RWPE1 (cell line): ENCODE measurements at places on chromosomes 1 and 21.

GRCh38 chr1:161921990-161922389 is 101.7 kb downstream of the OLFML2B start:
- peak; percentile 7 for DNase-seq

DNA sequence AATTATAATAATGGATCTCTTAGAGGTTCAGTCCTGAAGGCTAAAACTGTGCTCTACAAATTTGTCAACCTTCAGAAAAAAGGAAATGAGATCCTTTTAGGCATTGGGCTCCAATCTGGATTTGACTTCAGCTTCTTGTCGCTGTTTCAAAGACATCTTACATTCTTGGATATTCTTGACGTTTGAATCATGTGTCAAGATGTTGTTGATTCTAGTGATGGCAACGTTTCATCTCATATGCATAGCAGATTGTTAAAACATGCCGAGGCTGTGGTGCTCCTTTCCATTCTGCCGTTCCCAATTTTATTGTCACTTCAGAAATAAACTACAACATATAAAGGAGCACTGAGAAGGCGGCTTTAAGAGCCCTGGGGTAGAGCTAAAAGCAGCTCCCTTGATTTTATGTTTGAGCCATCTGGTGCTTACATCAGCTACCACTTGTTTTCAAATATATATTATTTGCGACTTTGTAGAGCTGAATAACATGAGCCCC is 467.6 kb upstream of the ZRANB2 start:
- DNase-seq = no peak

DNA sequence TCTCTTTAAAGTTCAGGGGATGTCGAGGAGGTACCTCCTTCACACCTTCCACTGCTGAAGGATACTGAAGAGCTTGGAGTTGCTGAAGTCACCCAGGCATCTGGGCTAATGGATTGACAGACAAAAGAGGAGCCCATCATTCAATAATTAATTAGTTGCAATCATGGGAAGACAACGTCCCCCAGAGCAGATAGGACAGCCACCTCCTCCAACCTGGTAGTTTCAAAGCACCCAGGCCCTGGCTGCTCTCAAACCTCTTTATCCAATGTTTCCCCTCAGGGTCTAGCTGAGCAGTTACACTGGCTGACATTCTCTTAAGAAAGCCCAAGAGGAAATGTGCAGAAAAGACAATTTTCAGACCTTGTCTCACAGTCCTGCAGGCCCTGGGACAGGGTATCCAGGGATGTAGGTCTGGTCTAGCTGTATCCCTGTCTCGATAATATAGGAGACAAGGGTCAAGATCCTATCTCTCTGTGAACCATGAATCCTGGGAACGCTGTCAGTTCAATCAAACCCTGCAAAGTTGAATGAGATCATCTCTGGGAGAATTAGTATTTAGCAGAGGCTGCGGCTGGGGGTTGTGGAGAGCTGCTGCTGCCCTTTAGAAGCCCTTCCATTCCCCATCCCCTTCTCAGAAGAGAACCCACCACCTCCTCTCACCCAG is 1.1 kb downstream of the TSPAN2 start:
- no peak for DNase-seq

DNA sequence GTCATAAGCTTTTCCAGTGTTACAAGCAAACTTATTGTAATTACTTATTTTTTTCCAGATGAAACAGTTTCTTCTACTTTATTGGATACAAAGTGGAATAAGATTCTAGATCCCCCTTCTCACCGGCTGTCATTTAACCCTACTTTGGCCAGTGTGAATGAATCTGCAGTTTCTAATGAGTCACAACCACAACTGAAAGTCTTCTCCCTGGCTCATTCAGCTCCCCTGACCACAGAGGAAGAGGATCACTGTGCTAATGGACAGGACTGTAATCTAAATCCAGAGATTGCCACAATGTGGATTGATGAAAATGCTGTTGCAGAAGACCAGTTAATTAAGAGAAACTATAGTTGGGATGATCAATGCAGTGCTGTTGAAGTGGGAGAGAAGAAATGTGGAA is 95.5 kb downstream of the ZFYVE9 start:
- peak; percentile 9 for DNase-seq
